ENCODE measurements at places on chromosomes 1 and 21. TPM values are rescaled to one million over a fixed set of nuclear protein-coding genes. Genes with fewer than 3 reads are reported as not detected.

The DNAI4 gene
- 8.0 TPM for total RNA-seq

The C1orf141 gene
- total RNA-seq, result not detected

The TMCC2 gene
- 16.1 TPM for total RNA-seq

The TMPRSS2 gene
- total RNA-seq, result not detected

The TLCD4 gene
- total RNA-seq, result 0.89 TPM

The CFHR3 gene
- total RNA-seq, result 0.86 TPM

The CYP2J2 gene
- 1.3 TPM for total RNA-seq

The STYXL2 gene
- total RNA-seq, result 0.11 TPM

The TMEM269 gene
- total RNA-seq, result 0.91 TPM

The ADIPOR1 gene
- total RNA-seq, result 42.1 TPM

The CHIT1 gene
- total RNA-seq, result not detected

- no peak for DNase-seq
Observed at GRCh38 chr1:189351960-189352359, 1125.7 kb downstream of the BRINP3 start.

GRCh38 chr1:165857046-165857801 is 29.8 kb downstream of the UCK2 start:
- no peak for DNase-seq

- no peak for DNase-seq
Observed at GRCh38 chr1:85283475-85284199, 7.2 kb upstream of the BCL10 start.

GRCh38 chr21:17925899-17926298 is 106.7 kb upstream of the C21orf91 start:
- DNase-seq, result no peak

DNA sequence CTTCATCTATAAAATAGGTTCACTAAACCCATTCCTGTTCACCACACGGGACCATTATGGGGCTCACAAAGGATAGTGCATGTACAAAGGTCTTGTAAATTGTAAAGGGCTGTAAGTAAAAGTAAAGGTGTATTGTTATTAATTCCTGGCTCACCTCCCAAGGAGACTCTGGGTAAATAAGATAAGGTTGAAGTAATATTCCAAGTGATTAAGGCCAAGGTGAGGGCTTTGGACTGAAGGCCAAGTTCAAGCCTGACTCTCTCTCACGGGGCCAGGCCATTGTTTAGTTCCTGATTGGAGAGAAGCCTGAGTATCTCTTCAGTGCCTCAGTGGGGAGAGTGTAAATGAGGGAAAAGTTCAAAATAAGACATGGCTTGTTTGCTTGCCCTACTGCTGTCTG is 19.5 kb upstream of the ZFYVE9 start:
- no peak for DNase-seq

GRCh38 chr1:176826265-176826664 is 338.2 kb downstream of the ASTN1 start:
- DNase-seq, result no peak

- DNase-seq, result no peak
Observed at GRCh38 chr1:204971517-204972336, 71.3 kb upstream of the CNTN2 start.

DNA sequence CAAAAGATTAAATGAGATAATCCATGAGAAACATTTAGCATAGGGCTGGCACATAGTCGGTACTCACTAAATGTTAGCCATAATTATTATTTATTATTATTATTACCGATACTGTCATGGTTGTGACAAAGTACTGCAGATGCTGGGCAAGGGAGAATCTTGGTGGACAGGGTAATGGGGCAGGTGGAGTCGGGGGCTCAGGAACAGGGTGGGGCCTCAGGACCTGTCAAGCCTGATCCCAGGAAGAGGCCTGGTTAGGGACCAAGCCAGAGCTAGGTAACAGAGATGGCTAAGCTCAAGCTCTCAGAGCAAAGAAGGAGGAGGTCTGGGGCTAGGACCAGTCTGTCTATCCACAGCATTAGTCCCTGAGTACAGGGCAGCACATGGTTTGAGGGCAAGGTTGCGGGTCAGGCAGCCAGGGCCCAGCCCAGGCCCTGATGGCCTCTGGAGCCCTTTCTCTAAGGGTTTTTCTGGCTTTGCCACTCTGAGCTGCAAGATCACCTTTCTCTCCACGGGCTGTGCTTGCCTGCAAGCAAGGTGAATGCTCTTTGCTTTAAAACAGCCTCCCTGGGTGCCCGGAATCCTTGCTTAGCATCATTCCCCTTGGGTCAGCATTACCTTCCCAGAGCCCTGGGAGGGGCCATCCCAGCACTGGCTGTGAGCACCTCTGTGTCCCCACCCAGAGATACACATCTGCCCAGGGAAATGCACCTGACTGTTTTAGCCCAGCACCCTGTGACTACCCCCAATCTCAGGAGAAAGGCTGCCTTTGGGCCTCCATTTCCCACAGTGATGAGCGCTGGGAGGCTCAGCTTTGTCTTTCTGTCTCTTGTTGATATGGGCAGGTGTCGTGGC is 572.0 kb downstream of the PTPRU start:
- DNase-seq, result no peak

DNA sequence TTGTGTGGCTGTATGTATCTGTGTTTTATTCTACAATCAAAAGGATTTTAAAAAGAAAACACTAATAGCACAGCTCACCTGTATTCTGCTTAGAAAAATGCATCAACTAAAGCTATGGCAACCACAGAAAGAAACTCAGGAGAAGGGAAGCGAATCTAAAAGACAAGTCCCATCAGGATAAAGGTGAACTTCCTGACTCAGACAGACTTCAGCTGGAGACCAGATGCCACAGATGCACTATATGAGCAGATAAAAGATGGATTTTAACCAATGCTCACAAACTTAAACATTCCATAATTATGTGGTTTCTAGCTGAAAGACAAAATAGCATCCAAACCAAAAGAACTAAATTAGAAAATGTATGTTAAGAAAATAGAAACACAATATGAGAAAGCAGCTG is 231.0 kb downstream of the RERE start:
- DNase-seq, result no peak

DNA sequence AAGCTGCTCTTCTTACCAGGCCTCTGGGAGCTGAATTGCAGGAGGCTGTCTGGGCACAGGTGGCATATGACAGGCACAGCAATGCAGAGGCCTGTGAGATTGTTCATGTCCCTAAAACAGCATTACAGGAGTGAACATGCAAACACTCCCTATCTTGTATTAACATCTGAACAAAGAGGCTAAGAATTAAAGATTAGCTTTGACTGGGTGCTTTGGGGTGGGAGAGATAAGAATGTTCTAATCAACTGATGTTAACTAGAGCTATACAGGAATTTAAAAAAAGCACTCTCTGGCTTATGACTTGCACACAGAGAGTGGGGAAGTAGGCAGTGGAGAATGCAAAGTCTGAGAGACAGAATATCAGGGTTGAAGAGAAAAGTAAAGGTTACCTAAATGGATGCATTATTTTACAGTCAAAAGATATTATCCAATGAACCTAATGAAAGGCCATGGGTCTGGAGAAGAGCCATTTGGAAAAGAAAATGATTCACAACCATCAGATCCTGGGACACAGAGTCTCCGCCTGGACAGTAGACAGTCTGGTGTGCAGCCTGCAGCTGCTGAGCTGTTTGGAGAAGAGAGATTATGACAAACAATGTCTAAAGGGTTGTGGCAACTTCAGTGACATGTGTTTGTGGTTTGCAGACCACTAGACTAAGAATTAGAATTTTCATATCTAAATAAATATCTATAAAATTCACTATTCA is 20.2 kb downstream of the DPT start:
- DNase-seq, result no peak

DNA sequence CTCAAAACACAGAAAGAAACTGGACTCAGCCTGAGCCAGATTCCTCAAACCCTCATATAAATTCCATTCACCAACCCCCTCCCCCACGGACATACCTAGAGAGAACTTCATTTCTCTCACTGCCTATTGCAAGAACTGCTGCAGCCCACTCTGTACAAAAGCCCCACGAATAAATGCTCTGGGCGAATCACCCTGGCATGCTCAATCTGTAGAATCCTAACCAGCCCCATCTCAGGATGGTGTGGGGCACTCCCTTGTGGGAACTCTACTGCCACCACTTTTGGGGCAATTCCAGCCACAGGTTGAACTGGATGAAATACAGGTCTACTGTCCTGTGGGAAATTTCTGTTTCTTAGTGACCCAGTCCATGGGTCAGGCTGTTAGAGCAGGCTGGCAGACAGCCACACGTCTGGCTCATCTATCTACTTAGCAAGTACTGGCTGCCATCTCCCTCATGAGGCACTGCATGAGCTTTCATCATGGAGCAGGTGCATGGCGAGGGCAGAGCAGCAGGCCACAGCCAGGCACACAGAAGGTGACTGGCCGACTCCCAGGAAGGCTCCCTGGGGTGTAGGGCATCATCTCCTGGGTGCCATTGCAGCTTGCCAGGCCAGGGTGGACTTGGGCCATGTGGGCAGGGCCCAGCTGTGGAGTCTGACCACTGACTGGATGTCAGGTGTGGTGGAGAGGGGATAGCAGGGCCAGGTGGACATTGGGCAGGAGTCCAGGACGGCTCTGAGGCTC is 1.6 kb upstream of the C1orf35 start:
- no peak for DNase-seq

- no peak for DNase-seq
Observed at GRCh38 chr1:36621531-36621930, 138.8 kb upstream of the CSF3R start.

DNA sequence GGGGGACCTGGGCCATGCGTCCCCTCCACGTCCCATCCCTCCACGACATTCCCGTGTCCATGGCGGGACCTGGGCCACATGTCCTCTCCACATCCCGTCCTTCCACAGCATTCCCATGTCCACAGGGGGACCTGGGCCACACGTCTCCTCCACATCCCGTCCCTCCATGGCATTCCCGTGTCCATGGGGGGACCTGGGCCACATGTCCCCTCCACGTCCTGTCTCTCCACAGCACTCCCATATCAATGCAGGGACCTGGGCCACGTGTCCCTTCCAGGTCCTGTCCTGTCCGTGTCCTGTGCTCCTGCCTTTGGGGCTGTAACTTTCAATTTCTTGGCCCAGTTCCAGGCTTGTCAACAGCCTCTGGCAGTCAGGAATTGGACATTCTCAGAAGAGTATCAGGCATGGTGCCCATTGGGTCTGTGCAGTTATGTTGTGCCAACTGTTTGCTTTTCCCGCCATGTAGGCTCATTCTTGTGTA is 47.1 kb downstream of the WNT9A start:
- no peak for DNase-seq

DNA sequence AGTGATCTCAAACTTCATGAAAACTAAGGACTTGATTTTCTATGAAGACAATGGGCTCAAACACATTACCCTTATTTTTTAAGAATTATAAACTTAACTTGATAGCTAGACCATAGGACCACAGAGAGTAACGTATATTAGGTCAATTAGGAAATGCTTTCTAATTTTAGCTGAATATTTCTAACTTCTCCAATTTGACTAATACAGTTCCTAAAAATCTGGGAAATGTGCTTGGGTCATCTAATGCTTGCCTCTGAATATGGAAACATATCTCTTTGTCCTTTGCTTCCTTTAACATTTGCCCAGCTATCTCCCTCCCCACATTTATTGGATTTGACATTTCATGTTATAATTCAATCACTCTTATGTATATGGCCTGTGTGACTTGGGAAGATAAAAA is 141.4 kb downstream of the LHX8 start:
- no peak for DNase-seq

GRCh38 chr1:53981220-53981619 is 35.1 kb downstream of the LRRC42 start:
- DNase-seq, result no peak

GRCh38 chr1:160801836-160802580 is 6.0 kb downstream of the LY9 start:
- no peak for DNase-seq

- no peak for DNase-seq
Observed at GRCh38 chr21:40803101-40803500, 43.9 kb downstream of the DSCAM start.

- no peak for DNase-seq
Observed at GRCh38 chr1:219099307-219099706, 74.4 kb upstream of the LYPLAL1 start.

GRCh38 chr21:38032082-38032801 is 116.0 kb upstream of the KCNJ6 start:
- no peak for DNase-seq

DNA sequence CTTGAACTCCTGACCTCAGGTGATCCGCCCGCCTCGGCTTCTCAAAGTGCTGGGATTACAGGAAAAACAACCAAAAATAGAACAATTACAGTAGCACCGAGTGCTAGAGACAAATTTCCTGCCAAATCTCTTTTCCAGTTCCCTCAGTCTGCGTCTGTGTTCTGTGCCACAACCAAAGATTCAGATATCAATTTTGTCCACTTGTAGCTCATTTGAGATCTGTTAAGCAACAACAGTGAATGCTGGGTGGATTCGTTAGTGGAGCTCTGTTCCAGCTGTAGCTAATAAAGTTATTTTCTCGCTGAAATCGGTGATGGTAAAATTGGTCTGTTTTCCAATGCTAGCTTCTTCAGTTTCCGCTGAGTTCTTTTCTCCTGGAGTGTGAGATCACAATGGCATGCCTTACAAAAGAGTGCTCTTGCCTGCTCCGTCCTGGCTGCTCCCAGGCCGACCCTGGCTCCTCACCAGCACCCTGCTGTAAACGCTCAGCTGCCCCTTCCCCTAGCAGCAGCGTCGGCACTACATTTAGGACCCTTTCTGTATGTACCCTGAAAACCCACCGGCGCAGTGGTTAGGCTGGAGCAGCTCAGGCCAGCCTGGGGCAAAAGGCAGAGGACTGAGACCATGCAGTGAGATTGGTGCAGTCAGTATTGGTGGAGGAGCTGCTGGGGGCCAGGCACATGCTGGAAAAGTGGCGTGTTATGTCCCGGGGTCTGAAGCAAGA is 395.4 kb downstream of the KIF26B start:
- DNase-seq, result peak; percentile 1

GRCh38 chr1:176989023-176989422 is 175.5 kb downstream of the ASTN1 start:
- no peak for DNase-seq

- DNase-seq, result no peak
Observed at GRCh38 chr1:93995837-93996536, 86.8 kb upstream of the GCLM start.

DNA sequence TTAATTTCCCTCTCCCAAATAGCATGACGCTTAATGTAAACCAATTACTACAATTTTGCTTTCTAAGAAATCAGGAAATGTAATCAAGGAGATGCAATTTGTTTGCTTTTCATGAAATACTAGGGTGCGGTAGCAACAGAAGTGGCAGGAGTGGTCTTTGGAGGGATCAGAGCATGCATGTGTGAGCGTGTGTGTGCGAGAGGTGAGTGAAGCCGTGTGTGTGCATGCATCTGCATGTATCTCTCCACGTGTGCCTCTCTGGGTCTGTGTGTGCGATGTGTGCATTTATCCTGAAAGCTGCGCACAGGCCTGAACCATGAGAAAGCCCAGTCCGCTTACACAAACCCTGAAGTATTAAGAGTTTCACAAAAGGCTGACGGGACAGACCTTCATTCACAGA is 249.8 kb upstream of the C1orf174 start:
- no peak for DNase-seq

GRCh38 chr1:168653567-168653966 is 75.4 kb downstream of the DPT start:
- DNase-seq, result no peak

GRCh38 chr21:46000731-46001641 is 19.4 kb downstream of the COL6A1 start:
- DNase-seq, result no peak

All from neural crest cell (in vitro differentiated cells).